ENCODE measurements at places on chromosomes 5 and 9.
A peak's percentile ranks its signal among the peaks of the same experiment; 100 is the strongest.

DNA sequence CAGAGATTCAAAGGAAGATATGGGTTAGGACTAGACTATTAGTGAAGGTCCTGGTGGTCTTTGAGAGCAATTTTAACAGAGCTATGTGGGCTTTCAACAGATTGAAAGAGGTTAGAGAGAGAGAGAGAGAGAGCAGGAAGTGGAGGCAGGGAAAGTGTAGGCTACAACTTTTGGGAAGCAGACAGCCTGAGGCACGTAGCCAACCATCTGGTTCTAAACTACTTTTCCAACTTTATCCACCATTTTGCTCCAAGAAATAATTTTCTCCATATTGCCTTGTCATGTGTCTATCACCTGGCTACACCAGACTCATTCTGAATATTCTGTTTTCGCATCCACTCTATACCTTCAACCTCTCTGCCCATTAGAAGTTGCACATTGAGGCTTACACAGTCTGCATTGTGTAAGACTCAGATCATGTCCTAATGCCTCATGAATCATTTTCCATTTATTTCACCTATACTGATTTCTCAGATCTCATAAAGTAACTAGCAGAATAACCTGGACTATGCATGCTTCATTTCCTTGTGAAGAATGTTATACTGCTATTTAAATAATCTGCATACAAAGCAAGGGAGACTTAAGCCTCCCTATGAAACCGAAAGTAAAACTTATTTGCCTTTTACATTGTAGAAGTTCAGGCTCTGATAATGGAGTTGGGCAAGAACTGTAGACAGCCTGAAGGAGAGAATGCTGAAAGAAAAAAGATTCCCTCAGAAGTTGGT lies 235.6 kb downstream of the ELAVL2 start:
- DNase-seq, result no peak

DNA sequence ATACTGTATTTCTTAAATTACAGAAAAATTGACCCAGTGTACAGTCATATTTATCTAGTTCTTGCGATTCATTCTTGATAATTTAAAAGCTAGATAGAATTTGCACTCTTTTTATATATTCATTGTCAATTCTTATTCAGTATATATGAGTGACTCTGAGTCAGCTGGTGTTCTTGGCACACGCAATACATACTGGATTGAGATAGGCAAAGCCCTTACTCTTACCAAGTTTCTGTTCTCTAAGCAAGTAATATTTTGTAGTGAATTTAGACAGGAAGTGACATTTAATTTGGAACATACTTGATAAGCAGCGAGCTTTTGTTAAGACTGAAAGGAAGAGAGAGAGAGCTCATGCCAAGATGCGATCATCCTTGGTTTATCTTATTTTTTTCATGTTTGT lies 57.7 kb downstream of the GPBP1 start:
- no peak for DNase-seq

DNA sequence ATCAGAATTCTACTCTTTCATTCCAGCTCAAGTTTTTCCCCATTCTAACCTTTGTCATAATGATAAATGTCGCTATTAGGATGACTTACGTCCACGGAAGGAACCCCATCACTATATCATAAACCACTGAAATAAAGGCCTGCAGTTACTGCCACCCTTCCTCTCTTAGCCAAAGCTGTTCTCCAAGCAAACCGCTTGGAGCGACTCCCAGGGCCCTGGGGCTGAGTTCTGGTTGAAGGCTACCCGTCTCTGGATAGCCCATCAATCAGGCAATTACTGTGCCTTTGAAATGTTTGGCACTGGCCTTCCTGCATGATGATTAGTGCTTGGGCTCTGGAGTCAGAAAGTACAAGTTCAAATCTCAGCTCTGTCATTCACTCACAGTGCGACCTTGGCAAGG lies 386.0 kb downstream of the SPOCK1 start:
- no peak for DNase-seq

DNA sequence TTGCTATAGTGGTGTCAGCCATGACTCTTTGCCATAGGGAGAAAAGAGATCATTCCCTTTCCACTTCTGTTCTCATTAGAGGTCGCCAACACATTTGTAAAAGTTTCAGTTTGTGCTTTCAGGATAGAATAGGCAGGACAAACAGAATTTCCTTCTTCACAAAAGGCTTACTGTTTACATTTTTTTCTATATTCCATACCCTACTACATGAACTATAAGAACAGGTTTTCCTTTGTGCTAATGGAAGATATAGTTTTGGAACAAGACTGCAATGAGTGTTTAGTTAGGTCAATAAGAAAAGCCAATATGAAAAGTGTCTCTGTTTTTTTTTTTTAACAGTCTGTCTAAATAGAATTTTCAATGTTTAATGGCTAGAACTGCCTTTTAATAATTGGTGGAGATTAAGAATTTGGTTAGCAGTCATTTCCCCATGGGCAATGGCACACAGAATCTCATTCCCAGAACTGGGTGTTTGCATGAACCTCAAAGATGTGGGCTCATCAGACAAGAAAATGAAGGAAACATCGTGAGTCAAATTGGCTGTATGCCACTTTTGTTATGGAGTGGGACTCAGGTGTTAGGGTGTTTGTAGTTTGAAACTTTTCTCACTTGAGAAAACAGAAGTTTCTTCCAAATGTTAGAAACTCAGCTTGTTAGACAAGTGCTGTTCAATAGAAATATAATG lies 75.2 kb upstream of the PRLR start:
- no peak for DNase-seq

DNA sequence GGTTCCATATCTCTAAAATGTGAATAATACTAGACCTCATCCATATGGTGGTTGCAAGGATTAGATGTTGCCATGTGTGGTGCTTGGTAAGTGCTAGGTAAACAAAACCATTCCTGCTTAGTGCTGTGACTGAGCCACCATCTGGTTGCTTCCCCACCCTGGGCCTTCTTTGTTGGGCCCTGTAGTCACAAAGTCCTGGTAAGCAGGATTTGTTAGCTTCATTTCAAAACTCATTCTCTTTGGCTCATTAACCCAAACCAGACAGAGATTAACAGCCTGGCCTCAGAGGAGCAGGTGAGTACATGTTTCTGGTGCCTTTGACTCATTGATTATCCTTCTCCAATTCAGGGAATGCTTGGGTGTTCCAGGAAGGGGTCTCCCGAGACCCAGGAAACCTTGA lies 240.2 kb downstream of the ARHGAP26 start:
- DNase-seq, result no peak

- DNase-seq, result peak; percentile 79
Measured at GRCh38 chr5:180860273-180860886, 696 bp downstream of the ZFP62 start.

DNA sequence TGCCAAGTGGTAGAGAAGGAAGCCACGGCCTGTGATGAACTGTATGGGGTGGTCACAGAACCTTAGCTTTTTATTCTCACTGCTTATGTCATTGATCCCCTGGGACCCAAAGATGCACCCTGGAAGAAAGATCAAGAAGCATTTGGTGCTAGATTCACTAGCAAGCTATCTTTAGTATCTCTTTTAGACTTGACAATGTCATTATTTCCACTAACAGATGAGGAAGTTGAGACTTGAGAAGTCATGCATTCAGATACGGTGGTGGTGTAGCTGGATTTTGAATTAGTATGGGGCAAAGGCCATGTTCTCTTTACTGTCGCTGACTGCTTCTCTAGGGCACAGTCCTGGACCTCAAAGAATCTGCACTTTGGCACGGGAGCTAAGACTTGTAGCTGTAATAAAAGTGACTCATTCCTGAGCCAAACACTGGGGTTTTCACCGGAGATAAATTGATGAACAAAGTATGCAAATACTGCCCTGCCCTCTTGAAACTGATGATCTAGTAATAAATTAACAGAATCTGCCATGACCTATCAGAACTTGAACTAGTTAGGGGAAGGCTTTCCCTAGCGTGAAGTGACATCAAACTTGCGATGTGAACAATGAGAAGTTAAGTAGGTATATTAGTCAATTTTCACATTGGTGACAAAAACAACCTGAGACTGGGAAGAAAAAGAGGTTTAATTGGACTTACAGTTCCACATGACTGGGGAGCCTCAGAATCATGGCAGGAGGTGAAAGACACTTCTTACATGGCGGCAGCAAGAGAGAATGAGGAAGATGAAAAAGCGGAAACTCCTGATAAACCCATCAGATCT lies 5.4 kb downstream of the GDA start:
- no peak for DNase-seq

All from GM13977 (cell line).